ENCODE measurements at places on chromosomes 1 and 21.

DNA sequence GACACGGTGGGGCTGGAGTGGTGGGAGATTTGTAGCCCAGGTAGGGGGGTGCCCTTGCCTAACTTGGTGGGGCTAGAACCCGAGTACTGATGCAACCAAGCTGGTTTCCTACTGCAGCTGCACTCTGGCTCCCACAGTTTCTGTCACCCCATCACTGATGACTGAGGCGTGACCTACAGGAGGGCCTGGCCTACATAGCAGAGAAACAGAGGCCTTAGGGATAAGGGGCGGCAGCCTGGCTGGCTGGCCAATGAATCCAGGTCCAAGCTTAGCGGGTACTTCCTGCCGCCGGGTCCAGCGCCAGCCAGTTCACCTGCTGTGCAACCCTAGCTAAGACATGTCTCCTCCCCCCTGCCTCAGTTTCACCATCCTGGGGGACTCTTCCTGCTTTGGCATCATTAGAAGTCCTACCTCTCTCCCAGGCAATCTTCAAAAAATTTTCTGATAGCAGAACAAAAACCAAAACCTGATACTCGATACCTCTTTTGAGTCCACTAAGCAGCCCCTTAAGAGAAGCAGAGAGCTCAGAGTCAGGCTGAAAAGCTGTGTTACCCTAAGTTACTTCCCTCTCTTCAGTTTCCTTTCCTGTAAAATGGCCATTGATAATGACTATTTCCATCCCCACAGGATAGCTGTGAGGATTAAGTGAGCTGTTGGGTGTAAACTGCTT is 27.3 kb upstream of the RNF19B start:
- DNase-seq, result no peak

- peak; percentile 71 for DNase-seq
Measured at GRCh38 chr1:234559152-234559901, 50.7 kb downstream of the IRF2BP2 start.

DNA sequence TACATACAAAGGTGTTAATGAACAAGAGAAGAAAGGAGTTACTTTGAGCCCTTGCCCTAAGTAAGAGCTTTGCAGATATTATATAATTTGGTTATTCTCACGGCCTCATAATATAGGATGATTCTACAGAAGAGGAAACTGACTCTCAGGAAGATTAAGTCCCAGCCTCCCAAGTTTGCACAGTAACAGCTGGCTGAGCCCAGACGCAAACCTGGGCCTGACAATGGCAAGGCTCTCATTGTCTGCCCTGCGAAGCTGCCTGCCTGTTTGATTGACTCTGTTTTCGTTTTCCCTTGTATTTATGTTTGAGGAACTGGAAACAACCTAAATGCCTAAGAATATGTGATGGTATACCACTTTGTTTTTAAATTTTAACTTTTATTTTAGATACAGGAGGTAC is 76.2 kb upstream of the PGBD5 start:
- no peak for DNase-seq

DNA sequence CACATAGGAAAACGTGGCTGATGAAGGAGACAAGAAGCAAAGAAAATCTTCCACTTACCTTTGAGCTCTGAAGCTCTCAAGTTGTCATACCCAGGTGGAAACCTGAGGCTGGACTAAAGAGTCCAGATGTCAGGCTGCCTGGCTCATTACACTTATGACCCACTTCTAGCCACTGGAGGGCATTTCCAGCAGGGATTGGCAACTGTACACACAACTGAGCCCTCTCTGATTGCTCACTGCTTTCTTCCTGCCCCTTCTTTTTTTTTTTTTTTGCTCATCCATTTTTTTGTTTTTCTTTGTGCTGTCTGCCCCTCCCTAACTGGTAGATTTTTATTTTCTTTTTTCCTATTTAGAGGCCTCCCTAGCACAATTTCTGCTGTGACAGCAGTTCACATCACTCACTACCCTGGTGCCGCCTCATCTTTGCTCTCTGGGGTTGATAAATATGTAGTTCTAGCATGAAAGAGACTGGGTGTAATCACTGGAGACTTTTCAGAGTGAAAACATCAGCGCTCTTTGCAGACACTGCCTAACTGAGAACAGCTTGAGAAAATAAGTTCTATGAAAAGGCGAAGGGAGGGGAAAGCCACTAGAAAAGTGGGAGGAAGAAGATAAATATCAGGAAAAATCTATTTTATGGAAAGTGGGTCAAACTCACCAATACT is 334.5 kb downstream of the NUF2 start:
- no peak for DNase-seq

DNA sequence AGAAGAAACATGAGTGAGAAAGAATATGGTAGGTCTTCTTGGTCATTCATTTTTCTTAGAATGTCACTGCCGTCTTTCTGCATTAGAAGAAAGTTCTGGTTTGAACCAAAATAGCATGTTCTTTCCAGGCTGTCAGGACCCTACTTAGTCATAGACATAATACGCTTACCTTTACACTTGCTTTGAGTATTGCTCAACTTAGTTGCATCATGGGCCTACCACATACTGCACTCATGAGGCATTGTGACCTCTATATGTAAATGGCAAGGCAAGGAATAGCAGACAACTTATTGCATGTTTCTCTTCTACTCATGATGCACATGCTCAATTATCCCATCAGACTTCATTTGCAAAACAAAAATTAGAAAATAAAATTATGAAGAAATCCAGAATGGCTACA is 415.0 kb downstream of the HLX start:
- no peak for DNase-seq

DNA sequence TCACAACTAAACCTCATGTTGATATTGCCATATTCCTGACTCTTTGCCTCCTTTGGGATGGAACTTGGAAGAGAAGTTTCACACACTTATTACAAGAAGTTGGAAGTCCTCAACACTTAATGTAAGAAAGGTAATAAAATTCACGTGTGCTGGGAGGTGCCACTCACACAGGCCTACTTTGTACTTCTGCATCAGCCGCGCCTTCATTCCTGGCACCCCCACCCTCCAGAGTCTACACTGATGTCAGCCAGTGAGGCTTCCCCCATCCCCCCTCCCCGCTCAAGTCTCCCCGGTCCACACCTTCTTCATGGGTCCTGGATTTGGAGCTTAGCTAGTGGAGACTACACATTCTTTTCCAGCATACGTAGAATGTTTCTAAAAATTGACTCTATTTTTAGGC is 24.8 kb upstream of the SLC45A1 start:
- no peak for DNase-seq

DNA sequence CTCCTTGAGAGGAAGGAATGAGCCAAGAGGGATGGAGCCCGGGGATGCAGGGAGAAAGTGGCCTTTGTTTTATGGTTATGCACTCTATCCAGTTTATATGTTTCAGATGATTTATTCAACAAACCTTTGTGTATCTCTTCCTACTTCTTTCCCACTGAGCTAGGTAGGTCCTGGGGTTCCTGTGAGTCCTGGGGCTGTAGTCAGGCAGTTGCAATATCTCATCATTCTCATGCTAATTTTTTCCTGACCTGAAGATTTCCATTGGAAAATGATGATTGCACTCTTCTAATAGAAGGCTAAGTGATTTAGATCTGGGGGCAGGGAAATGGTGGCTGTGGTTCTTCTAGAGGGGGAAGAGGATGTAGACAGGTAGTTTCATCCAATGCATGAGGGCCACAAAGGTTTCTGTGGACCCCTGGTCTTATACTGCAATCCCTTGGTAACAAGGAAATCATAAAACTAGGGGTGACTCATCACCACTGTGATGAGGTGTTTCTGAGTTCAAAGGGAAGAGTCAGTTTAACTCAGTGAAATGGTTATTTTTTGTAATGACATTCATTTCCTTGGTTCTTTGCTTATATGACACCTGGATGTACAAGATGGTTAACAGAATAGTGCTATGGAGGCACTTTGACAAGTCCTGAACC is 20.2 kb downstream of the B3GALT5 start:
- DNase-seq, result no peak

- DNase-seq, result no peak
Measured at GRCh38 chr1:199701726-199702125, 325.8 kb upstream of the NR5A2 start.

- no peak for DNase-seq
Measured at GRCh38 chr1:163071405-163072255, 2.5 kb downstream of the RGS4 start.

DNA sequence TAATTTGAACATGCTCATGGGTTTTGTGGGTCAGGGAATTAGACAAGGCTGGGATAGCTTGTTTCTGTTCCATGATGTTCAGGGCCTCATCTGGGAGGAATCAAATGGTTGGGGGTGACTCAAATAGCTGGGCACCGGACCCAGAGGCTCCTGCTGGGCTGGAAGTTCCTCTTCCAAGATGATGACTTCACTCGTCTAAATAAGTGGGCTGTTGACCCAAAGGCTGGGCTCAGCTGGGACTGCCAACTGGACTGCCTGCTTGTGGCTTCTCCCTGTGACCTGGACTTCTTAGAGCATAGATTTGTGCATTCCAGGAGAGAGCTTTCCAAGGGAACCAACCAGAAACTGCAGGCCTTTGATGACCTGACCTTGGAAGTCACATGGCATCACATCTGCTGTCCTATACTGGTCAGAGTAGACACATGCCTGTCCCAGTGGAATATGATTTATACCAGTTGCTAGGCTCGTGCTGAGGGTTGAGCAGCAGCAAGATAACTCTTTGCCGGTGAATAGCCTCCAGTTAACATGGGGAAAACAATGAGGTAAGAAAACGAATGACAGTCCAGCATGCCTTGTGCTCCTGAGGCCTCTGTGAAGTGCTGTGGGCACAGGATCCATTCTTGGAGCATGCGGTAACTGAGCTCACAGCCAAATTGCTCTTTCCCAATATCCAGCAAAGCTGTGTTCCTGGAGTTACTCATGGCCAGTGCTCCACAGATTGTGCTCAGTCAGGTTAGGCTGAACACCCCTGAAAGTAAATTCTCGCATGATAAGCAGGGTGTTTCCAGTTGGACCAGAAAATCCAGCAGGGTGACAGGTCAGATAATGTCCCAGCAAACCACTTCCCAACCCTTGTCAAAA is 272.9 kb upstream of the TMEM51 start:
- DNase-seq, result peak; percentile 92

DNA sequence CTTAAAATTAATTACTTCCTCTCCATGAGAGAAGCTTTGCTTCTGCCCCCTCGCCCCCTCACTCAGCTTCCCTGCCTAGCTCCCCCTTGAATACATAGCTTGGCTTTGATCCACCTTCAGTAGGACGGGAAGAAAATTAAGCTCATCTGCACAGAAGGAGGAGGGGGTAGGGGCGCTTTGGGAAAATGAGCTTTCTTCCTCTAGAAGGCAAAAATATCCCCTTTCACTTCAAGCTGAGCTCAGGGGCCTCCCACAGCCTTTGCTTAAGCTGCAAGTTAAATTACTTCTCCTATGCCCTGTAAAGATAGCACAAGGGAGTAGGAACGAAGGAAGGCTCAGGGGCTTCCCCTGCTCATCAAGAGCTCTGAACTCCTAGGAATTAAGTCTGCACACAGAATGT is 65.2 kb upstream of the GOLT1A start:
- DNase-seq, result no peak

GRCh38 chr1:36053978-36054377 is 29.9 kb upstream of the TEKT2 start:
- DNase-seq, result no peak

DNA sequence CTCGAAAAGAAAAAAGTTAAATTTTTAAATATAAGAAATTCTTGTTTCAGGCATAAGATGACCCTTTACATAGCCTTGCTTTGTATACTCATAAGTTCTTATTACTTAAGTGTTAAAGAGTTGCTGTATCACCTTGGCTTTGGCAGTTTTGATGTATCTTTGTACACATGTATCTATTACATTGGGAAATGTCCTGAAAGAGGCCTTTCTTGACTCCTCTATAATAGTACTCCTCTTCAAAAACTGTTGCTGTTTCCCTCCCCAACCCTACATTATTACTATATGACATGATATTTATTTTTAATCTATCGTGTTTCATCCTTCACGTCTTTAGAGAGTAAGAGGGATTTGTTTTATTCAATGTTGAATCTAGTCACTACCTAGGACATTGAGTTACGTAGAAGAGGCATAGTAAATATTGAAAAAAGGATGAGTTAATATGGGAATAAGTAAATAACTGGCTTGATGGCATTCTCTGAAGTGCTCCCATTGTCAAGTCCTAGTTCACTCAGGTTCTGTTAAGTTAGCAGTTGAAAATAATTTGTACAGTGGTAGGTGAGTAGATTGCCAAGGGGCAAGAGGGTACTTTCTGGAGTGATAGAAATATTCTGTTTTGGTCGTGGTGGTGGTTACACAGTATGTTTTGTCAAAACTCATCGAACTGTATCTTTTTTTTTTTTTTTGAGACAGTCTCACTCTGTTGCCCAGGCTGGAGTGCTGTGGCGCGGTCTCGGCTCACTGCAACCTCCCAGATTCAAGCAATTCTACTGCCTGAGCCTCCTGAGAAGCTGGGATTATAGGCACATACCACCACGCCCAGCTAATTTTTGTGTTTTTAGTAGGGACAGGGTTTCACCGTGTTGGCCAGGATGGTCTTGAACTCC is 8.2 kb downstream of the THRAP3 start:
- no peak for DNase-seq

DNA sequence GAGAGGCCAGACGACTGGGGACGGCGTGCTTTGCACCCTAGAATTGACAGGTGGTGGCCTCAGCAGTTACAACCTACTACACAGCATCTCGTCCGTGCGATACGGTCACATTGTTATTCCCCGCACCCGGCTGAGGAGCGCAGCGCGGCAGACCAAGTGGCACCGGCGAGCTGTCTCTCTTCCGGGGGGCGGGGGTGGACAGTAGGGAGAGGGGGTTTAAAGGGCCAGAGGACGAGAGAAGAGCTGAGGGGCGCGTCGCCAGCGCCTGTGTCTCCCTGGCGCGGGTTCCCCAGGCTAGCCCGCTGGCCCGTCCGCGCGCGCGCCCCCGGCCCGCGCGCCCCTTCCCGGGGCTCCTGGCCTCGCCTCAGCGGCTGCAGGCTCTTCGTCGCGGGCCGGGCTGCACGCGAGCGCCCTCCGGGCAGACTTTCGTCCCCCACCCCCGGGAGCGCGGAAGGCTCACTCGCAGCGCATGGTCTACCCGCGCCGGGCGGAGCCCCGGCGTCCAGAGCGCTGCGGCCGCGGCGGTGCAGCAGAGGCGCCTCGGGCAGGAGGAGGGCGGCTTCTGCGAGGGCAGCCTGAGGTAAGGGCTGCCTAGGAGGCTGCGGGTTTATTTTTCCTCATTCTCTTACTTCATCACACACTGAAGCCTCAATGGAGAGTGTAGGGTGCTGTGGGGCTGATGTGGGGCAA is at the start of gene PDE4B:
PDE4B (plus strand) TSS at position 227 of the 690 bp plus-strand sequence.
- DNase-seq, result no peak

GRCh38 chr21:16086936-16087335 is 357.2 kb downstream of the USP25 start:
- no peak for DNase-seq

Measured in vagina (tissue), 2 donors.